CD4-positive, alpha-beta T cell treated with Interleukin-15 for 1 hour (primary cell): ENCODE measurements at places on chromosomes 5 and 9.
A peak's percentile ranks its signal among the peaks of the same experiment; 100 is the strongest.

DNA sequence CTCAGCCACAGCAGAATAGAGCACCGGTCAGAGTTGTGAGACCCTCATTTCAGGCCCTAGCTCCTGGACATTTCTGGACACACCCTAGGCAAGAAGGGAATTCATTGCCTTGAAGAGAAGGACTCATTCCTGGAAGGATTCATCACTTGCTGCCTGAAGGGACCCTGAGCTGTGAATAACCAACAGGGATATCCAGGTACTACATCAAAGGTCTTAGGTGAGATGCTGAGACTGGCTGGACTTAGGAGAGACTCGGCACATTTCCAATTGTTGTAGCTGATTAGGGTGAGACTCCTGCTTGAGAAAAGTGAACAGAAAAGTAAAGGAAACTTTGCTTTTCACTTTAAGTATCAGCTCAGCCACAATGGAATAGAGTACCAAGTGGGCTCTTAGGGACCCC, 208.1 kb upstream of the CDKN2B start:
- DNase-seq = no peak

- no peak for DNase-seq
Measured at GRCh38 chr5:151617841-151618710, 26.9 kb upstream of the FAT2 start.

DNA sequence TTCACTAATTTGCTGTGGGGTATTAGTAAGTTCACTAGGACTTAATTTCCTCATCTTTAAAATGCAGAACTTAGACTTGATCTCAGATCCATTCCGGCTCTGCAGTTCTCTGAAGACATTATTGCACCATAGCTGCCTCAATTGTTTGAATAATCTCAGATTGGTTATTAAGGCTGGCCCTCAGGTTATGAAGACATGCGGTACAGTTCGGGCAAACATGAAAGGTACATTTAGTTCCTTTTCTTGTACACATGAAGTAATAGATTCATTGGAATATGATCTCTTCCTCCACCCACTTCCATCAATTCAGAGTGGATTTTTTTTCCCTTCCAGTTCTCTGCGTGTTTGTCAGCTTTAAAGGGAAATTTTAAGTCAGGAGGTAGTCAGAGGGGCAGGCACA, 28.0 kb downstream of the ATP6V0E1 start:
- no peak for DNase-seq

GRCh38 chr5:141949511-141949910, 8.5 kb downstream of the PCDH12 start:
- no peak for DNase-seq

- DNase-seq = no peak
Measured at GRCh38 chr9:134375430-134376385, 49.5 kb downstream of the RXRA start.

DNA sequence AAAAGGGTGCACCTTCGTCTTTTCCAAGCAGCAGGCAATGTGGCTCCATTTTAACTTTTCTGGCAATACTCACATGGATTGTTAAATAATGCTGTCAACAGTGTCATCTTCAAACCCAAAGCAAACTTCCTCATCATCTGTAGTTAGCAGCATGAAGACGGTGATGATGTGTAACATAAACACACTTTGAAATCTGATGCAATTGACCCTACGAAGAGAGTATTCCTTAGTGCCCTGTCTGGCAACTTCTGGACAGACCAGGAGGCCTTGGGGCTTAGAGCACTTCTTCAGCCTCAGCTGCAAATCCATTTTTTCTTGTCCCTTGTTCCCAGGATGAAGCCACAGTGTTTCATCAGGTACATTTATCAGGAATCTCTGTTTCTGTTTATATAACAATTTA, 149.1 kb downstream of the GHR start:
- no peak for DNase-seq

- no peak for DNase-seq
Measured at GRCh38 chr9:131117762-131118145, 7.6 kb upstream of the NUP214 start.

- no peak for DNase-seq
Measured at GRCh38 chr5:79746642-79747569, 57.3 kb downstream of the CMYA5 start.

DNA sequence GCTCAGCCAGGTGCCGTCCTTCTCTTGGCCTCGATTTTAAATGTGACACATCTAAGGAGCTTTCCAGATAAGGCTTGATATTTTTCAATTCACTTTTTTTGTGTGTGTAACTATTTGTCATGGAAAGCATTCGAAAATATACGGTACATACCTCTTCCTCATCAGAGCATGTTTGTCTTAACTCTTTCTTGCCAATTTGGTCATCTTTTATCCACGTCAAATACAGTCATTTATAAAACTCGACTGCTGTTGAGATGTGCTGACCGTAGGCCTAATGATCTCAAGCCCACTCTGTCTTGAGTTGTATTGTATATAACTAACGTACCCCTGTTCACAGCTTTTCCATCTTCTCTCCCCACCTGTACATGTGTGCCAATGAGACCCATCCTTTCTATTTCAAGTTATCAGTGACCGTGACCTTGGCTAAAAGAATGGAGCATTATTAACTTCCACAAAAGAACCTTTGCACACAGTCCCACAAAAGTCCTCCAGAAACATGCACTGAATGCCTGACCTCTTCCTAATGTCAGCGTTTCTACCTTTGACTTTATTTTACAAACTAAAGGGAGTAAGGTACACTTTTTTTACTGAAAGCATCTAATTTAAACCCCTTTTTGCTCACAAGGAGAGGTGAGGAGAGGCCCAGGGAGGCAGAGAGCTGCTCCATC, 61.6 kb downstream of the IPPK start:
- no peak for DNase-seq

DNA sequence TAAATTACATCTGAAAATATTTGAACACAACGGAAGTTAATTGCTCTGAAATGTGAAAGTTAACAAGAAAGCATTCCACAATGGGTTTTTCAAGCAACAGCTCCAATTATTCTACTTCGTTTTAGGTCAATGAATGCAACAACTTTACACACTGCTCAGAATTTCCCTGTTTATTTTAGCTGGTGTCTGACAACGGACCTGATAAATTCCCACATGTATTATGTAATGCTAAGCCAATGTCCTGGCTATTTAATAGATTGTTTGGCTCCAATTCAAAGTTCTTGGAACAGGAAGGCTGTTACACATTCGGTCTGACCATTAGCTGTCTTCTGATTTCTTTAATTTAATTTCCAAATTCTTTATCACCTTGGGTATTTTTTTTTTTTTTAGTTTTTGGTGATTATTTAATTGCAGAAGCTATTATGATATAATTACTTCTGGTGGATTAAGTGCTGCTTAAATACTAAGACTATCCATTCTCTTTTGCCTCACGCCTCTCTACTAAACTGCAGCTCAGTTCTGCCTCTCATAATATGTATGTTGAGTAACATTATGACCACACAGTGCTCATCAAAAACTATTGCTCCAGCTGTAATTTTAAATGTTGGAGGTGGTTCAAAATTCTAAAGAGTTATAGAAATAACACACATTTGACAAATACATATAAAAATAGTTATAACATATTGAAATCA, 57.9 kb downstream of the MEF2C start:
- no peak for DNase-seq

GRCh38 chr5:137660349-137660817, 75.5 kb downstream of the KLHL3 start:
- peak; percentile 60 for DNase-seq

- DNase-seq = no peak
Measured at GRCh38 chr9:36559036-36559695, 13.5 kb upstream of the MELK start.

DNA sequence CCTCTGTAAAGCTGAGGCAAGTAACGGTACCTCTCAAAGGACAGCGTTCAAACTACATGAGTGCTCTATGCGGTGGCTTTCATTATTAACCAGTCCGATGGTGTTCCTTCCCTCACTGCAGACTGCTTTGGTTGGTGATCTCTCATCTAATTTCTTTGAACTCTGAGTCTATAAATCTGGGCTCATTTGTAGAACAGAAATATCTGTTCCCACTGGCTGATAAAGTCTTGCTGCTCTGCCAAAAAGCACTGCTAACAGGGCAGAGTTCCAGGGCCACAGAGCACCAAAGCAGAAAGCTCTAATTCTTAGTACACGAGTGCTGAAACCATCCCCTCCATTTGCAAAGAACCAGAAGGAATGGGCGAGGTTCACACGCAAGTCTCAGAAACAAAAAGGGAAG, 81.9 kb downstream of the MED27 start:
- no peak for DNase-seq

DNA sequence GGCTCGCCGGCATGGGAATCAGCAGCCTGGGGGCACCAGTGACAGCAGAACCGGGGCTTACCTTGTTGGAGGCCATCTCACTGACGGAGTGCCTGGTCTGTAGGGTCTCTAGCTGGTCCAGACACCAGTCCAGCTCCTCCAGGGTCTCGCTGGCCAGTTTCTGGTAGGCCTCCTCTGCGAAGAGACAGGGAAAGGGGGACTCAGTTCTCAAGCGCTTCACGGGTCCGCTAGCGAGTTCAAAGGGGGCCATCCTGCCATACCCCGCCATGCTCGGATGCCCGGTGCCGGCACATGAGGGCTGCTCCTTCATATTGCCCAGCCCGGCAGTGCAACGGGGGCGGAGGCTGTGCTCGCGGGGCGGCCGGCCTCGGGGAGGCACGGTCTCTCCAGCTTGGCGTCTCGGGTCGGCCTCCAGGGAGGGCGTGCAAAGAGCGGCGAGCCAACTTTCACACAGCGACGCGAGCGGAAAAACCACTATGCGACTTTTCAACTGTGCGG, 456.0 kb downstream of the RAB3C start:
- no peak for DNase-seq

DNA sequence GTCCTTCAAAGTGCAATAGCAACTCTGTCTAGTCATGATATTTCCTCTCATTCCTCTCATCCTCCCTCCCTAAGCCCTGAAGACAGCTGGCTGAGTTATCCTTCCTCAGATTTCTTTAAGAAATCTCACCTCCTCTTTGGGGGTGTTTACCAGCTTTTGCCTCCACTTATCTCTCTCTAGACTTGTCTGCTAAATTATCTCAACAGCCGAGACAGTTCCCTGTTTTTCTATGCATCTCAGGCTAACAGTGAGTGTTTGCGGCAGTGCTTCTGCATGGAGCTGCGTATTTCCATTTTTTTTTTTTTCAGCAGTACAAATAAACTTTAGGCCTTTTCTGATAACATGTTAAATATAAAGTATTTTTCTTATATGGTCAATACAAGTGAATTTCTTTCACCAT, 20.9 kb downstream of the KCTD16 start:
- DNase-seq = no peak

- no peak for DNase-seq
Measured at GRCh38 chr5:130720355-130720754, 444.7 kb downstream of the HINT1 start.

GRCh38 chr5:14726066-14726838, 61.7 kb downstream of the OTULIN start:
- DNase-seq = no peak

GRCh38 chr5:151718153-151718552, 31.4 kb upstream of the SPARC start:
- DNase-seq = no peak

- no peak for DNase-seq
Measured at GRCh38 chr5:50744776-50745175, 78.3 kb downstream of the PARP8 start.

DNA sequence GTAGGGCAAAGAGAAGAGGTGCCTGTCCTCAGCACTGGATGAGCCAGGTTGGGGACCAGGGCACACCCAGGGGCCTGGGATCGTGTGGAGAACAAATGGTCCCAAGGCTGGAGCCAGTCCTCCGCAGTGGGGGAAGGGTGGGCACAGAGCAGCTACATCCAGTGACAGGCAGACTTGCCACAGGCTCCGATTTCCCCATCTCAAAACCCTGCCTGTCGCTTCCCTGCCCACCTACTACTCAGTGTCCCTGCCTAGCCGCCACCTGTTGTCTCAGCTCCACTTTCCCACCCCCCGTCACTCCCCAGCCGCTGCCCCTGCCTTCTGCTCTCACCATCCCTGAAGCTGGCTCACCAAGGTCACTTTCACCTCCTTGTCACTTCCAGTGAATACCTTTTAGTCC, 13.9 kb upstream of the ENHO start:
- DNase-seq = no peak

GRCh38 chr5:144313147-144313726, 142.6 kb downstream of the KCTD16 start:
- DNase-seq = no peak

DNA sequence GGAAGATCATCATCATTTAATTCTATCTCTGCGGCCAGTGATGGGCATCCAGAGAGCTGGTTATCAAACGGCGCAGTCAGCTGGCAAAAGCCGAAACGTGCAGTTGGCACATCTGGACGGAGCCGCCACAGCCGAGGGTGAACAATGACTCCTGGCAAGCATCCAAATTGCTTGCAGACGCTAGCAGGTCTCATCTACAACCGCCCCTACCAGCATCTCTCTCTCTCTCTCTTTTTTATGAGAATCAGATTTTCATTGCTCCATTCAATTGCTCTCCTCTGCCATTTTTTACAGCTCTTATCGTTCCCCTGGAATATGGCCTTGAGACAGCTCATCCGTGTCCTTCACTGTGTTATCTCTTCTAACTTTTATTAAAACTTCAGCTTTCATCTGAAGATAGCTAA, 165.2 kb downstream of the MAPKAP1 start:
- no peak for DNase-seq

GRCh38 chr5:86878250-86878649, 260.5 kb downstream of the COX7C start:
- no peak for DNase-seq

- DNase-seq = no peak
Measured at GRCh38 chr9:27679338-27679737, 106.1 kb upstream of the C9orf72 start.

- no peak for DNase-seq
Measured at GRCh38 chr9:72718503-72718902, 197.1 kb downstream of the TMC1 start.

DNA sequence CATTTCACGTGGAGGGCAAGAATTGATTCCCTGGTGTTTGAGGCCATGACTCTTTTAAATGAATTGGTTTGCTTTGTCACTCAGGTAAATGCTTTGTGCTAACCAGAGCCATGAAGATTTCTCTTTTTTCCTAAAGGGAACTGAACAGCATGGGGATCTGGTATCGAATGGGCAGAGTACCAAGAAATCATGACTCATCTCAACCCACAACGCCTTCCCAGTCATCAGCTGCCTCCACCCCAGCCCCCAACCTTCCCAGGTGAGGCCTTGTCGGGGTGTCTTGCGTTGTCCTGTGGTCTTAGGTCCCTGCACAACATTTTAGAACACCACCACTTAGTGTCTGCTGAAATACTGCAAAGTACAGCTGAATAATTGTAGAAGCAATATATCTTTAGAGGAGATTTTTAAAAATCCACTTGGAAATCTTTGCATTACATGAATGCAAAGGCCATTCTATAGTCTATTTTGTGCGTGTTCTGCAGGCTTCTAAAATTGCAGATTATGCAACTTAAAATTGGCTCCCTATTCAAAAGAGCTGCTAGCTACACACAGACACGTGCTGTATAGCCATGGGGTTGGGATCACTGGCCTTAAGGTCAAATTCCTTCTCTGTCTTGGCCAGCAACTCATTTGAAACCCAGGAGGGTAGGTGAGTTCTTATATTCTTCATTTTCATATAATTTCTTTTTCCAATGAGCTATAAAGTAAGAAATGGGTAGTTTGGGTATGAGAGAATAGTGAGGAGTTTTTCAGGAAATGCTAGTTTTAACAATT, 69.0 kb downstream of the MVB12B start:
- DNase-seq = no peak

- DNase-seq = no peak
Measured at GRCh38 chr5:170479484-170479883, 24.3 kb upstream of the KCNIP1 start.

- DNase-seq = no peak
Measured at GRCh38 chr5:153096381-153096780, 394.1 kb upstream of the GRIA1 start.
